ENCODE measurements at places on chromosomes 4 and X.

- no peaks in the 10 kb centered on the region for H3K36me3 ChIP-seq
- no peaks in the 10 kb centered on the region for H3K27me3 ChIP-seq
- H3K4me1 ChIP-seq: no peaks in the 10 kb centered on the region
- DNase-seq: no peak
- H3K4me3 ChIP-seq: no peak overlapping the region
- no peak overlapping the region for H3K27ac ChIP-seq
Observed at GRCh38 chrX:156001667-156002021, 4.1 kb downstream of the IL9R start.

- H3K27ac ChIP-seq: no peak overlapping the region
- no peaks in the 10 kb centered on the region for H3K27me3 ChIP-seq
- no peak for DNase-seq
- no peak overlapping the region for H3K4me3 ChIP-seq
- no peaks in the 10 kb centered on the region for H3K36me3 ChIP-seq
Observed at GRCh38 chr4:187178587-187178986, 454.9 kb upstream of the FAT1 start.

DNA sequence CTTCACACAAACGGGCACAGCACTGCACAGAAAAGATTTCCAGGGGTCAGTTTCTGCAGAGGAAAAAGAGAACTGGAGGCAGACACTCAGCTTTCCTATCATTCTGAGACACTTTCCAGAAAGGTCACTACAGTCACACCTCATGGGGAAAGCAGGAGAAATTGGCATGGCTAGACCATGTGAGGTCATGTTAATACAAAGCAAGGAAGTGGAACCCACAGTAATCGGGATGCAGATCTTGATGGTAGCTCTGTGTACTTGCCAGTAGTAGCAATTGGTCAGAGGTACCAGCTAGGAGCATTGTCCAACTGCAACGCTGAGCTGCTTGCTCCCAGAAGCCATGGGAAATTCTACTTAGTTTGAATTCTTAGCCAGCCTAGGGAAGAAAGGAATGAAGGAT lies 255.3 kb upstream of the PCDH10 start:
- no peaks in the 10 kb centered on the region for H3K27me3 ChIP-seq
- H3K4me3 ChIP-seq: no peak overlapping the region
- DNase-seq: no peak
- H3K36me3 ChIP-seq: no peaks in the 10 kb centered on the region

DNA sequence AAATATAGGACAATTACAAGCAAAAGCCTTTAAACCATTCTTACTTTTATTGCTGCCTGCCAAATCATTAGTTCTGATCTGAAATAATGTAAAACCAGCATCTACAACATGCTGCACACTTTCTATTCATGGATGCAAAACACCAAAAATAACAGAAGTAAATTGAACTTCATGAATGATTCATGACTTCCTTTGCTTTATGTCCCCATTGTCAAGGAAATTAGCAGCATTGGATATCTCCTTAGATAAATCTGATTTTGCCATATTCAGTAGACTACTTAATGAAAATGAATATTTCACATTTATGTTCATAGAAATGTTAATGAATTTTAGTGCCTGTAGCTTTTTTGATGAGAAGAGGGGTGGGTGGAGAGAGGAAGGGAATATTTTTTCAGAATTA lies 132.6 kb downstream of the COMMD8 start:
- H3K36me3 ChIP-seq: no peaks in the 10 kb centered on the region
- H3K4me1 ChIP-seq: no peaks in the 10 kb centered on the region
- H3K4me3 ChIP-seq: no peak overlapping the region
- H3K27me3 ChIP-seq: no peaks in the 10 kb centered on the region
- H3K27ac ChIP-seq: no peak overlapping the region

DNA sequence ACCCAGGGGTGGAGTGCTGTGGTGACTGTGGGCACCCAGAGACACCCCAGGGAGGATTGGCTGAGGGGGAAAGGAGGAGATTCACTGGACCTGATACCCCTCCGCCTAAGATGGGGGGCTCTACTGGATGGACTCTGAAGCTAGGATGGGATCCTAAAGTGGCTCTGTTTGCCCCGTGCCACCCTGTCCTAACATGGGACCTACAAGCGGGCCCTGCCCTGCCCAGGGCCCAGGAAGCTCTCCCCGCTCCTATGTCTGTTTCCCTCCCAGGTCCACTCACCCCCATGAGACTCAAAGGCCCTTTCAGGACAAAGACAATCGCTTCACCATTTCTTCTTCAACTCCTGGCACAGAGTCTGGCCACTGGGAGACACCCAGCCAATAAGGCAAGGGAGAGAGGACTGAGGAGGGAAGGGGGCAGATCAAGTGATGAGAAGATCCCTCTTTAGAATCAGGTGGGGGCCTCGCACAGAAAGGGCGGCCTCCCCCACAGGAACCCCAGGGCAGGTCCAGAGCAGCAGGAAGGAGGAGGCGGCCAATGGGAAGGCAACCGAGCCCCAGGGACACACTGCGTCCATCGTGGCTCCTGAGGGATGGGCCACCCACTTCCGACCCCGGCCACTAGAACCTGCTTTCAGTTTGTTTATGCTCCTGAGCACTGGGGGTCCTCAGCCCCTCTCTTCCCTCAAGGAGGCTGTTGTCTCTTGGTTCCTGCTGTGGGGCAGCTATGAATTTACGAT lies 155.4 kb downstream of the AFAP1 start:
- no peak overlapping the region for H3K4me3 ChIP-seq
- DNase-seq: peak; percentile 33
- no peaks in the 10 kb centered on the region for H3K36me3 ChIP-seq
- H3K27ac ChIP-seq: no peak overlapping the region
- H3K27me3 ChIP-seq: no peaks in the 10 kb centered on the region
- peaks cover 31% of the 10 kb centered on the region for H3K4me1 ChIP-seq

DNA sequence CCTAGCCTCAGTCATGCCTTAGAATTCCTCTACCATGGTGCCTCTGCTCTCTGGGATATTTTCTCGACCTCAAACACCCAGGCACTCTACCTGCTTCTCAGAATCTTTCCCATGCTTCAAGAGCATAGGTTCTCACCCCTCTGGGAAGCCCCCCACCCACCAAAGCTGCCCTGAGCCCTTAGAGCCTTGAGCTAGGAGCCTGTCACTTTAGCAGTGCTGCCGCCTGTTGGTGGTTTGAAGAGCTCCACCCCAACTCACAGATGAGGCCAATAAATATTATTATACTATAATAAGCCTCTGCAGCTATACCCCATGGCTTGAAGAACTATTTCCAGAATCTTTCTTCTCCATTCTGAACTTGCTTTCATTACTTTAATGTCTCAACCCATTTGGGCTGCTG lies 109.7 kb downstream of the RTL5 start:
- H3K4me3 ChIP-seq: no peak overlapping the region
- H3K36me3 ChIP-seq: no peaks in the 10 kb centered on the region
- peaks cover 3% of the 10 kb centered on the region for H3K4me1 ChIP-seq
- no peak overlapping the region for H3K27ac ChIP-seq
- no peak for DNase-seq
- no peaks in the 10 kb centered on the region for H3K27me3 ChIP-seq

- peak overlapping the region; percentile 56 for H3K4me3 ChIP-seq
- H3K36me3 ChIP-seq: no peaks in the 10 kb centered on the region
- no peaks in the 10 kb centered on the region for H3K27me3 ChIP-seq
- no peak for DNase-seq
Observed at GRCh38 chrX:16870862-16871815, 977 bp upstream of the RBBP7 start.

- H3K27me3 ChIP-seq: no peaks in the 10 kb centered on the region
- no peak overlapping the region for H3K27ac ChIP-seq
- no peak overlapping the region for H3K4me3 ChIP-seq
- H3K4me1 ChIP-seq: no peaks in the 10 kb centered on the region
- no peak for DNase-seq
- H3K36me3 ChIP-seq: peaks cover 64% of the 10 kb centered on the region
Observed at GRCh38 chr4:2721586-2721985, 34.5 kb downstream of the TNIP2 start.

GRCh38 chr4:73762409-73762808 lies 22.0 kb downstream of the CXCL8 start:
- DNase-seq: no peak
- no peaks in the 10 kb centered on the region for H3K4me1 ChIP-seq
- no peak overlapping the region for H3K4me3 ChIP-seq

- no peaks in the 10 kb centered on the region for H3K36me3 ChIP-seq
- peak overlapping the region; percentile 45 for H3K4me3 ChIP-seq
- no peaks in the 10 kb centered on the region for H3K27me3 ChIP-seq
- peak overlapping the region; percentile 36 for H3K27ac ChIP-seq
Observed at GRCh38 chr4:1547856-1548826, 136.0 kb downstream of the FAM53A start.

- no peaks in the 10 kb centered on the region for H3K36me3 ChIP-seq
- peak overlapping the region; percentile 47 for H3K27ac ChIP-seq
- H3K4me1 ChIP-seq: peaks cover 12% of the 10 kb centered on the region
Observed at GRCh38 chr4:51842167-51842553, 793 bp upstream of the DCUN1D4 start.

GRCh38 chr4:147362938-147363337 lies 118.0 kb upstream of the EDNRA start:
- no peak for DNase-seq
- no peaks in the 10 kb centered on the region for H3K36me3 ChIP-seq
- peak overlapping the region; percentile 73 for H3K27ac ChIP-seq
- peaks cover 27% of the 10 kb centered on the region for H3K4me1 ChIP-seq

DNA sequence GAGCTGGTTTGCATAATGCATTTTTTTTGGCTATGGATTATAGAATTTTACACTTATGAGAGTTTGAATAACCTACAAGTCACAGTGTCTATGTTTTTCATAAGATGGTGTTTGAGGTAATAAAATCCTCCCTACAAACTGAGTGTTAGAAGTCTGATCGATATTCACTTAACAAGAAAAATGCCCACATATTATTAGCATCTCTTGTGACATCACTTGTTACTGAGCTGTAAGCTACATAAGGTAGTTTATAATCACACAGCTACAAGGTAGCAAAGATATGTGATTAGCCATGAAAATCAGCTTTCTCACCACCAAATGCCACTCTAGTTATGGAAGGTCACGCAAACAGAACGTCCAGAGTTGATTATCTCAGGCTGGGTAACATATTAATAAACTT lies 669.6 kb downstream of the PCDH18 start:
- H3K4me1 ChIP-seq: no peaks in the 10 kb centered on the region
- H3K36me3 ChIP-seq: no peaks in the 10 kb centered on the region
- no peak for DNase-seq
- no peak overlapping the region for H3K27ac ChIP-seq
- H3K27me3 ChIP-seq: no peaks in the 10 kb centered on the region
- no peak overlapping the region for H3K4me3 ChIP-seq

- no peak overlapping the region for H3K27ac ChIP-seq
- no peaks in the 10 kb centered on the region for H3K36me3 ChIP-seq
- no peak overlapping the region for H3K4me3 ChIP-seq
Observed at GRCh38 chr4:8760561-8760960, 111.1 kb downstream of the HMX1 start.

GRCh38 chr4:75512386-75513211 lies 1.6 kb downstream of the RCHY1 start:
- H3K4me3 ChIP-seq: peak overlapping the region; percentile 84
- no peaks in the 10 kb centered on the region for H3K27me3 ChIP-seq
- H3K27ac ChIP-seq: peak overlapping the region; percentile 97
- H3K4me1 ChIP-seq: peaks cover 42% of the 10 kb centered on the region
- H3K36me3 ChIP-seq: peaks cover 28% of the 10 kb centered on the region

GRCh38 chrX:127877318-127877717 lies 174.9 kb downstream of the ACTRT1 start:
- H3K36me3 ChIP-seq: no peaks in the 10 kb centered on the region
- no peak overlapping the region for H3K27ac ChIP-seq
- DNase-seq: no peak
- H3K4me3 ChIP-seq: no peak overlapping the region

GRCh38 chr4:75172551-75172950 lies 239.6 kb downstream of the PARM1 start:
- H3K4me3 ChIP-seq: no peak overlapping the region
- no peaks in the 10 kb centered on the region for H3K27me3 ChIP-seq
- H3K27ac ChIP-seq: no peak overlapping the region
- no peak for DNase-seq
- H3K36me3 ChIP-seq: no peaks in the 10 kb centered on the region

DNA sequence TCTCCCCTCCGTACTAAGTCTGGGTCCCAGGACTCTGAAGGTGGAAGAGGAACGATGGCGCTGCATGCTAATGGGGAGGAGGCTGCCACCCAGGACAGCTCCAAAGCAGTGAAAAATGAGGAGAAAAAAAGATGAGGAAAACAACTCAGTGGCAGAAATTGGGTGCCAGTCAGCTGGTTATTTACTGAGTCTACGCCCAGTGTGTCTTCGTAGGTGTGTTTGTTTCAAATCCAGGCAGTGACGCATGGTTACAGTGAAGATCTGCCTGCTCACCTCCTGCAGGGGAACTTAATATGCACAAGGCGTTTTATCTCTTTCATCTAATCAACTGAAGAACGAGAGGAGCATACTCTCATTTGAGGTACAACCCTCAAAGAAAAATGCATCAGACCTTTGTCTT lies 70.9 kb upstream of the FBXW7 start:
- H3K4me1 ChIP-seq: no peaks in the 10 kb centered on the region
- DNase-seq: no peak
- H3K4me3 ChIP-seq: no peak overlapping the region
- H3K27ac ChIP-seq: no peak overlapping the region
- H3K27me3 ChIP-seq: no peaks in the 10 kb centered on the region
- H3K36me3 ChIP-seq: no peaks in the 10 kb centered on the region

- no peak overlapping the region for H3K4me3 ChIP-seq
- H3K27me3 ChIP-seq: no peaks in the 10 kb centered on the region
- H3K27ac ChIP-seq: no peak overlapping the region
- H3K4me1 ChIP-seq: no peaks in the 10 kb centered on the region
Observed at GRCh38 chr4:76544725-76545124, 109.7 kb downstream of the SHROOM3 start.

GRCh38 chrX:70444326-70444945 lies at the start of gene DLG3:
Gene DLG3 (plus strand): TSS chrX:70444835. CDS start chrX:70445202, 367 bp downstream.
- H3K36me3 ChIP-seq: no peaks in the 10 kb centered on the region
- DNase-seq: no peak
- no peaks in the 10 kb centered on the region for H3K4me1 ChIP-seq
- H3K27ac ChIP-seq: no peak within 1 kb of the TSS
- H3K4me3 ChIP-seq: peak within 1 kb of the TSS; percentile 10

- H3K4me1 ChIP-seq: no peaks in the 10 kb centered on the region
- no peaks in the 10 kb centered on the region for H3K36me3 ChIP-seq
- no peak overlapping the region for H3K4me3 ChIP-seq
- H3K27me3 ChIP-seq: no peaks in the 10 kb centered on the region
- H3K27ac ChIP-seq: no peak overlapping the region
Observed at GRCh38 chrX:31653422-31653821, 581.6 kb upstream of the FTHL17 start.

DNA sequence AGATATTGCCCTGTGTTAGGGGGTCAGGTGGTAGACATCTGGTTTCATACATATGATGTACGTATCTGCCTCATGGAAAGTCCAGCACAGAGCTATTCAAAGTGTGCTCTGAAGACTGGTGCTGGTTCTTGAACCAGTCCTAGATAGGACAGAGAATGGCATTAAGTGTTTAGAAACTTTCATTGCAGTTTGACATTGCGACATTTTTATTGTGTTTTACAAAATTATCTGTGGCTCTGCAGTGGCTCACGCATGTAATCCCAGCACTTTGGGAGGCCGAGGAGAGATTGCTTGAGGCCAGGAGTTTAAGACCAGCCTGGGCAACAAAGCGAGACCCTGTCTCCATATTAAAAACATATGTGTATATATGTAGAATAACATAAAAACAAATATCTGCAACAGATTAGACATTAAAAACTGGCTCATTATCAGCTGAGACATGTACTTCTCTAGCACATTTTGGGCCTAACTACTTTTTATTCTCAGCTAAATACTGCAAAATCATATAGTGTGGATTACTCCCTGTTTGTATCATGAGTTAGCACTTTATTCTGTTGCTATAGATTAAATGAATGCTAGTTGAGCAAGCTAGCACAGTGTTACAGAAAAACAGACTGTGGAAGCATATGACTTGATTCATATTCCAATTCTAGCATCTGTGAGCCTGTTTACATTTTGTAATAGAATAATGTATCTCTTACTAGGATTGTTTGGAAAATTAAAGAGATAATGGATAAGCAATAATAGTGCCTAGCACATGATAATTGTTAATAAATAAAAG lies 57.1 kb downstream of the USP9X start:
- no peaks in the 10 kb centered on the region for H3K27me3 ChIP-seq
- H3K4me1 ChIP-seq: no peaks in the 10 kb centered on the region
- no peak overlapping the region for H3K27ac ChIP-seq

All from upper lobe of right lung (tissue), 1 donor.